ENCODE measurements at places on chromosomes 5 and 9.

GRCh38 chr5:136146201-136146600 is 13.6 kb downstream of the SMAD5 start:
- DNase-seq, result no peak

DNA sequence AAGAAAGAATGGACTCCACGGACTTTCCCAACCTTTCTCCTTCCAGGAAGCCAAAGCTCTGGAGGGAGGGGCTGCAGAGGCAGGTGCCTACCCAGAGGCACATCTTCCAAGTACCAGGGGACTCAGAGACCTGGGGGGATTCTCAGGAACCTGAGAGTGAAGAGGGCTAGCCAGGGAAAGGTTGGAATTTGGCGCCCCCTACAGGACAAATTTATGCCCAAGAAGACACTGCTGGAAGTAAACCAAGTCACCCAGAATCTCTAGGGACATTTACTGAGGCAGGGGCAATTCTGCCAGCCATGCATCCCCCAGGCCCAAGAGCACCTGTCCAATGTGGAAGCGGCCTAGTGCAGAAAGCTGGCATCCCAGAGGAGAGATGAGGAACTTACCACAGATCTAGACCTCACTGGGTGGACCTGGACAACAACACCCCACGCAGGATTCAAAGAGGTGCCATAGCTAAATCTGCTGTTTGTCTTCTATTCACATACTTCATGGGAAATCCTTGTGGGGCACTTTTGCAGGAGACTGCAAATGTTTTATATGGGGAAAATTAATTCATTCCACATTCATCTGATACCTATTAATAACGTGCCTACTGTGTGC is 25.9 kb upstream of the IDNK start:
- no peak for DNase-seq

GRCh38 chr9:125532812-125533594 is 174.0 kb downstream of the MAPKAP1 start:
- DNase-seq, result no peak

DNA sequence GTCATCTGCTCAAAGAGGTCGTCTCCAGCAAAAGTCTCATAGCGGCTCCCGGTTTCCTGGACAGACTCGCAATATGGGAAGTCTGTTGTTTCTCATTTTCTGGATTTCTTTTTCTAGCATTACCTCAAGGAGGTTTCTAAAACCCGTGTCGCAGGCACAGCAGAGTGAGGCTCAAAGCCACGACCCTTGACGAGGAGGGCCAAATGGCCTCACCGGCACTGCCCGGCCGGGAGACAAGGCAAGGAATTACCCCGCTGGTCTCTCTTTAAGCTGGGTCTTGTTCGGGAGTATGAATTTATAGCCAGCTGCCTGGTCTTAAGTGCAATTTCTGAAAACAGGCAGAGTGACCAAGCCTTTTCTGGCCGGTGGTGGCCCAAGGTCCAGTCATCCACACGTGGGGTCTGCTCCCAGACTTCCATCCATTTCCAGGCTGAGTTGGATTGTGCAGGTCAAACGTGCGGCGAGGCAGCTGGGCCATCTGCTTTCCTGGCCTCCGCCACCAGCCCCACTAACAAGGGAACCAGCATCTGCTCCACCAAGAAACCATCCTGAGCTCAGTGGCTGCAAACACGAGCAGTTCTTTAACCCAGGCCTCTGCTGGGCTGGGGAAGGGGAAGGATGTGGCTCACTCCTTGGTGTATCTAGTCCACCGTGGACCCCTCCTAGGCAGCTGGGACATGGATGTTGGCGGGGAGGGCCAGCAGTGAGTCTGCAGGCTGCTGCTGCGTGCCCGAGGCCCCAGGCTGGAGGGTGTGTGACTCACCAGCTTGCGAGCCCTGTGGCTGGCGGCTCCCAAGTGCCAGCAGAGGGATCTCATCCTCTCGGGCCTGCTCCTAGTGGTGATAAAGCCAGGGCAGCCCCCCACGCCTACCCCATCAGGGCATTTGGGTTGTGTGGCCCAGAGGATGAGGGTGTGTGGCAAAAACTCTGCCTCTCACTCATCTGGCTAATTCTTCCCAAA is 55.6 kb upstream of the COL5A1 start:
- DNase-seq, result no peak

- no peak for DNase-seq
Observed at GRCh38 chr5:65137631-65138030, 344.1 kb downstream of the ADAMTS6 start.

GRCh38 chr9:102456562-102456961 is 538.6 kb upstream of the CYLC2 start:
- no peak for DNase-seq

DNA sequence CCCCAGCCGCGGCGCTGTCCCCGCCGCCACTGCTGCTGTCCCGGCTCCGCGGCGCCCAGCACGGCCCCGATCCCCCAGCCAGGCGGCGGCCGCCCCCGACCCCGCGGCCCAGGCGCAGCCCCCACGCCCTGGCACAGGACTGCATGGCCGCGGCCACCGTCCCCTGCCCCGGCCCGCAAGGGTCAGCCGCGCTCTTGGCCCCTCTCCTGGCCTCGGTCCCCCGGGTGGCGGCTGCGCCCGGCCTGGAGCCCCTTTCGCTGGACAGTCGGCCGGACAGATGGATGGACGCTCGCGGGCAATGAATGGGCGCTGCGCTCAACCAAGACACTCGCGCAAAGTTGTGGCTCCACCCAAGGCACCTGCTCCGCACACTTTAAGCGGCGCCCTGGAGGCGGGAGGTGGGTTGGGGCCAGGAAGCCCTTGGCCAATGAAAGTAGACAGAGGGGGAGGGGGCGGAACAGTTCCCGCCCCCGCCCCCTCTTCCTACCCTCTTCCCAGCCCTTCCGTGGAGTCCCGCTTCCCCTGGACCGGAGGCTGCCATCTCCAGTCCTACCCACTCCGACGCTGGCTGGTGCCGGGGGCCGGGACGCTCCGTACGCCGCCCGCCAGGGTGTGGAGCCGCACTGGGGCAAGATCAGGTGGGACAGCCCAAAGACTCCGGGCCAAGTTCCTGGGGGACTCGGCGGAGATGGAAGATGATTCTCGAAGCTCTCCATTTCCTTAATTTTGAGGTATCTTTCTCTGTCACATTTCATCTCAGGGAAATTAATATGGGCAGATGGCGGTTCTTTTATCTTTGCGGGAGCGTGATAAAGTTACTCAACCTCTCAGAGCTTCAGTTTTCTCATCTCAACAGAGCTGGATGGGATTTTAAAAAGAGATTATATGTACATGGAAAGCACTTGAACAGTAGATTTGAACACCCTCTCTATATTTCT is at the start of gene GLDC:
TSS of gene GLDC (minus strand) at position 375 of the 938 bp plus-strand sequence. CDS start at position 145, 230 bp downstream.
- DNase-seq, result peak; percentile 3

GRCh38 chr9:99635032-99635431 is 186.7 kb upstream of the NR4A3 start:
- DNase-seq, result no peak

DNA sequence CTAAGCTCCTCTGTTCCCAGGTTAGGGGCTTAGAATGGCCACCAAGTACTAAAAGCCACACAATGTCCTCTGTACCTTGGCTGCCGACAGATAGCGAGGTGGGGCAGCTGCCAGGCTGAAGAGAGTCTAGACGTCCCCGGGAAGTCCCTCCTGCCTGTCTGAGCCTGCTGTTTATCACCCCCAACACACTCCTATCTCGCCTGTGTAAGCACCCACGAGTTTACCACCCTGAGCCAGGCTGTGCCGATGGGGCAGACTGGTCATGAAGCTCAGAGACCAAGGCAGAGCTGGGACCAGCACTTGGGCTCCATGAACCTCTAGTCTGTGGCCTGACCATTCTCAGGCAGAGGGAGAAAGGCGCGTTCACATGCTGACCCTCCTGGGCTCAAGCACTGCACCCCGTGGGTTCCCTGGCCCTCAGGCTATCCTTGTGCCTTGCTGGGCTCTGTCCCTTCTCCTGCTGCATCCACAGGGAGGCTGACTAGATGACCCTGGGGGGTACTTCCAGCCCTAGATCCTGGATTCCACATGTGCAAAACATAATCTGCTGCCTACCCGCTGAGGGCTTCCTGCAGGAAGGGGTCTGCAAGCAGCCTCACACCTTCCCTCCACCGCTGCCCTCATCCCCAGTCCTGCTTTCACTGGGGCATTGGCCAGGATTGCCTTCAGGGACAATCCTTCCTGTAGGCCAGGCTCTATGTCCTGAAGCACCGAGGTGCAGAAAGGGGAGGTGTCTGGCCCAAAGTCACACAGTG is 18.6 kb upstream of the SLC25A51 start:
- DNase-seq, result no peak
